ENCODE measurements at places on chromosomes 7 and 10.

DNA sequence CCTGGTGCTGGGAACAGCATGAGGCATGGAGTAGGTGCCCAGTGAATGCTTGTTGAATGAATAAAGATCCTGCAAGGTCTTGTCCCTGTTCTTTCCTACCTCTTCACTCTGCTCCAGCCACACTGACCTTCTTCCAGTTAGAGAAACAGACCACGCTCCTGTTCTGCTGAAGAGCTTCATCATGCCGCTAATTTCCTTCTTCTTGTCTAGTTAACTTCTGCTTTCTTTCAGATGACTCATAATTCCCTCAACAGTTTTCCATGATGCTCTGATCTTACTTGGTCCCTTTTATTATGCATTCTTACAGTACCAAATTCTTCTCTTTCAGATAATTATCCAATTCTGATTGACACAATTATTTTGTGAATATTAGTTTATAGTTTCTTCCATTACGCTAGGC lies 59.5 kb upstream of the C1QL3 start:
- DNase-seq, result no peak

- DNase-seq, result no peak
Observed at GRCh38 chr10:11587722-11588259, 23.7 kb downstream of the USP6NL start.

DNA sequence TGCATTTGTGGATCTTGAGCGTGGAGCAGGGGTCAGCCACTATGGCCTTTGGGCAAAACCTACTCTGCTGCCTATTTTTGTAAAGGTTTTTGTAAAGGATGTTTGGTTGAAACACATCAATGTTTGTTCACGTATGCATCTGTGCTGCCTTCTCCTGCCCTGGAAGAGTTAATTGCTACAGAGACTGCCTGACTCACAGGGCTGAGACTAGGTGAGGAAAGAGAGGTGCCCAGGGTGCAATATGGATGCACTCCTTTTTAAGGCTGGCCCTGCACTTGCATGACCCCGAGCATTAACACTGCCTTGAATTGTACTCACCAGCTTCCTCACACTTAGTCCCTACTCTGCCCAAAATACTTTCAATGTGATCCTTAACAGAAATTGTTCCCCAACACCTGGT lies 20.9 kb upstream of the NAMPT start:
- no peak for DNase-seq

DNA sequence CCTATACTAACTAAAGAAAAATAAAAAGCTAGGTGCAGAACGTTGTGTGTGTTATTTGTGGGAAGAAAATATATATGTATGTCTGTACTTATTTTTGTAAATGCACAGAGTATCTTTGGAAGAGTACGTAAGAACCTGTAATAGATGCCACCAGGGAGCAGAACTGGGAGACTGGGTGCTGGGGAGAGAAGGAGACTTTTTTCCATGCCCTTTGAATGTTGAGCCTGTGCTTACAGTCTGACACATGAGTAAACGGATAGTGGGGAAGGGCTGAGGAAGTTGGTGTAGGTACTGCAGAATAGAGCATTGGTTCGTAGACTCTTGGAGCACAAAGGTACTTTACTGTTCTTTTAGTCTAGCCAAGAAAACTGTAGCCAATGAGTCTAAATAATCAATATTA lies 1.3 kb upstream of the SCRN1 start:
- DNase-seq, result no peak

DNA sequence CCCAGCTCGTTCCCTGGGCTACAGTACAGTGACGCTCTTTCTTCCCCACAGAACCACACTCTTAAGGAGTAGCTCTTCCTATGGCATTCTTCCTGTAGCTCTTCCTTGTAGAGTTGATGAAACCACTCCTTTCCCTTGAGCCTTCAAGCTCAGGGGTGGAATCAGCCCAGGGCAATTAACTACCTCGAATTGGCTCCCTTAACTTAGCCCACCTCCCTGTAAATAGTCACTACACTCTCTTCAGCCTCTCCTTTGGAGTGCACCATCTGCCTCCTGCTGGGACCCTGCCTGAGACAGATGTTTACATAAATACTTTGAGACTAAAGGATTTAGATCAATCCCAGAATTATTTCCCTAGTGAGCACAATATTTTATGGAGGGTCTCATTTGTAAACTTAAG lies 537.8 kb upstream of the AUTS2 start:
- DNase-seq, result no peak

GRCh38 chr7:38870147-38870546 lies 38.8 kb downstream of the VPS41 start:
- no peak for DNase-seq

GRCh38 chr7:111568419-111568818 lies 6.1 kb upstream of the IMMP2L start:
- no peak for DNase-seq

DNA sequence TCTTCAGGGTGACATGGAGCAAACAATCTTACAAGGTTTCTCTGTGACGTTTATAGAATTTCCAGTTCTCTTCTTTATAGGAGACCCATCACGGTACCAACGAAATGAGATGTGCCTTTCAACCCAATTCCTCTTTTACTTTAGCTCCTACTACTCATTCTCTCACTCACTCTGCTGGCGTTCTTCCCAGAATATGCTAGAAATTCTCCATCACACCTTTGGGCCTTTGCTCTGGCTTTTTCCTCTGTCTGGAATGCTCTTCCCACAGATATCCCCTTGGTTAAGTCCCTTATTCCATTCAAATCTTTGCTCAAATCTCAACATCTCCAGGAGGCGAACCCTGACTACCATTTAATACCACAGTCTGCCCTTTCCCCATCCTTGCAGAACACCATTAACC lies 39.0 kb downstream of the SEMA3C start:
- no peak for DNase-seq

DNA sequence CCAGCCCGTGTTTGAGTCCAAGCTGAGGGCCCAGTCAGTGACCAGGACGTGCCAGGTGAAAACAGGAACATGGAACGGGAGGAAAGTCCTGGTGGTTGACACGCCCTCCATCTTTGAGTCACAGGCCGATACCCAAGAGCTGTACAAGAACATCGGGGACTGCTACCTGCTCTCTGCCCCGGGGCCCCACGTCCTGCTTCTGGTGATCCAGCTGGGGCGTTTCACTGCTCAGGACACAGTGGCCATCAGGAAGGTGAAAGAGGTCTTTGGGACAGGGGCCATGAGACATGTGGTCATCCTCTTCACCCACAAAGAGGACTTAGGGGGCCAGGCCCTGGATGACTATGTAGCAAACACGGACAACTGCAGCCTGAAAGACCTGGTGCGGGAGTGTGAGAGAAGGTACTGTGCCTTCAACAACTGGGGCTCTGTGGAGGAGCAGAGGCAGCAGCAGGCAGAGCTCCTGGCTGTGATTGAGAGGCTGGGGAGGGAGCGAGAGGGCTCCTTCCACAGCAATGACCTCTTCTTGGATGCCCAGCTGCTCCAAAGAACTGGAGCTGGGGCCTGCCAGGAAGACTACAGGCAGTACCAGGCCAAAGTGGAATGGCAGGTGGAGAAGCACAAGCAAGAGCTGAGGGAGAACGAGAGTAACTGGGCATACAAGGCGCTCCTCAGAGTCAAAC lies 5.2 kb downstream of the GIMAP5 start:
- peak; percentile 61 for DNase-seq

- no peak for DNase-seq
Observed at GRCh38 chr7:105617280-105618015, 36.2 kb upstream of the EFCAB10 start.

DNA sequence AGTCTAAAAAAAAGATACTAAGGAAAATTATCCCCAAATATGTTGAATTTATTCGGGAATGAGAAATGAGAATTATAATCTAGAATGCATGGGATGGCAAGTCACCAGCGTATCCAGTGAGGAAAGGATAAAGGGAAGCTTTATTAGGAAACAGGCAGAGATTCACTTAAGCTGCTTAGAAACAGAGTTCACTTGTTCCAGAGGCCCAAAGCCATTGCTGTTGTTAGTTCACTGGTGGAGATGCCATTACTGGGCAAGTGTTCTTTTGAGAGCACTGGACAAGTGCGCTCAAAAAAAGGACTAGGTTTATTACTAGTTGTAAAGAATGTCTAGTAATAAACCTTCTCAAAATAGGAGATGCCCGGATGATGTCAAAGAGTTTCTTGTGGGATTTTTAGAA lies 51.2 kb downstream of the MICU1 start:
- no peak for DNase-seq

DNA sequence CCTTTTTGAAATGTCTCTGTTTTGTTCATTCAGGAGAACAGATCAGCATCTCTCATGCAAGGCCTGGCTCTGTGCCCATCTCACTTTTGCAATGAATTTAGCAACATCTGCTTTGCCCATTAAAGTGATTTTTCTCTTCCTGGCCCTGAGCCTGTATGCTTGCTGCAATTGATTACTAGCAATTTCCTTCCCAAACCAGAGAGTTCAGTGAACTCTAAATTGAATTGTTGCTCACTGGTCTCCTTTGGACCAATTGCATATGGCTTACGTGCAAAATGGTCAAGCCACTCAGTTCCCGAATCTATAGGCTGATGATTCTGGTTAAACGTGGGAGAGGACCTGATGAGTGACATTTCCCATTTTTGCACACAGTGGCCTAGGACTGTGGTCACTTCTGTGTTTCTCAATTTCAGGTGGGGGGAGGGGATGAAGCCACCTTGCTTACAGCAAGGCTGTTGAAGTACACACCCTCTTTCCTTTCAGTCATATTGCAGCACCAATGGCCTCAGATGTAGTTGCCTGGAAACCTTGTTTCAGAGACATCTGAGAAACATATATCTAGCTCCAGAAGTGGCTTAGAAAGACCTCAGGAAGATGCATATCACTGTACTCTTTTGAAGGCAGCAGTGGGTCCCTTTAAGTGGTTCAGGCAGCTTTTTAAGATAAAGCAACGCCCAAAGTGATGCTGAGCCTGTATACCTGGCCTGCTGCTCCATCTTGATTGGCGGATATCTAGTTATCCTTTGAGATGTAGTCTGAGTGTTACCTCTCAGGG lies 201.4 kb downstream of the PTEN start:
- DNase-seq, result peak; percentile 39

DNA sequence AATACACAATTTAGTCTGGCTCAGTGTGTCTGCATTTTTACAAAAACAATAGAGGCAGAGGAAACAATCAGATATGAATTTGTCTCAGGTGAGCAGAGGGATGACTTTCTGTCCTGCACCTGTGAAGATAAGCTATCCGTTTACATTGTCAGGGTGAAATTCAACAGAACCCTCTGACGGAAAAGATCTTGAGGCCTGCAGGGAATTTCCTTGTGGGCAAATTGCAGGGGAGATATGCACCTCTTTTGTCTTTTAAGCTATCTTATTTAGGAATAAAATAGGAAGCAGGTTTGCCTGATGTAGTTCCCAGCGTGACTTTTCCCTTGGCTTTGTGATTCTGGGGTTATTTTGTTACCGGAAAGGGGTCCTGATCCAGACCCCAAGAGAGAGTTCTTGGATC lies 325.1 kb downstream of the GALNT17 start:
- no peak for DNase-seq

GRCh38 chr10:45294681-45295080 lies 20.7 kb downstream of the OR13A1 start:
- no peak for DNase-seq

DNA sequence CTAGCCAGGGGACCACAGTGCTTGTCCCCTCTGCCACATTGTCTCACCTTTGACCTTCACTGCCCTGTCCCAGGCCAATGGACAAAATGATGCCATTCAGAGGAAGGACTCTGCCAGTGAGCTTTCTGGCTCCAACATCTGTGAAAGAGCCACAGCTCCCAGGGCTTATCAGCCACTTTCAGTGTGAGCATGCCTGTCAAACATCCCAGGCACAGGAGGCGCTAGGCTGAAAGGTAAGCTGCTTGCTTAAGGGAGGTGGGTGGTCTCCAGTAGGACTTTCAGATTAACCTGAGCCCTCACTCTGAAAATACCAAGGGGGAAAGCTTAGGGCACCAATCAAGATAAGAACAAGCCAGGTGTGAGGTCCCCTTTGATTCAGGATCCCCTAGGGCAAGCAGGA lies 59.8 kb upstream of the GDF10 start:
- no peak for DNase-seq

- no peak for DNase-seq
Observed at GRCh38 chr10:4170633-4171314, 385.8 kb upstream of the KLF6 start.

DNA sequence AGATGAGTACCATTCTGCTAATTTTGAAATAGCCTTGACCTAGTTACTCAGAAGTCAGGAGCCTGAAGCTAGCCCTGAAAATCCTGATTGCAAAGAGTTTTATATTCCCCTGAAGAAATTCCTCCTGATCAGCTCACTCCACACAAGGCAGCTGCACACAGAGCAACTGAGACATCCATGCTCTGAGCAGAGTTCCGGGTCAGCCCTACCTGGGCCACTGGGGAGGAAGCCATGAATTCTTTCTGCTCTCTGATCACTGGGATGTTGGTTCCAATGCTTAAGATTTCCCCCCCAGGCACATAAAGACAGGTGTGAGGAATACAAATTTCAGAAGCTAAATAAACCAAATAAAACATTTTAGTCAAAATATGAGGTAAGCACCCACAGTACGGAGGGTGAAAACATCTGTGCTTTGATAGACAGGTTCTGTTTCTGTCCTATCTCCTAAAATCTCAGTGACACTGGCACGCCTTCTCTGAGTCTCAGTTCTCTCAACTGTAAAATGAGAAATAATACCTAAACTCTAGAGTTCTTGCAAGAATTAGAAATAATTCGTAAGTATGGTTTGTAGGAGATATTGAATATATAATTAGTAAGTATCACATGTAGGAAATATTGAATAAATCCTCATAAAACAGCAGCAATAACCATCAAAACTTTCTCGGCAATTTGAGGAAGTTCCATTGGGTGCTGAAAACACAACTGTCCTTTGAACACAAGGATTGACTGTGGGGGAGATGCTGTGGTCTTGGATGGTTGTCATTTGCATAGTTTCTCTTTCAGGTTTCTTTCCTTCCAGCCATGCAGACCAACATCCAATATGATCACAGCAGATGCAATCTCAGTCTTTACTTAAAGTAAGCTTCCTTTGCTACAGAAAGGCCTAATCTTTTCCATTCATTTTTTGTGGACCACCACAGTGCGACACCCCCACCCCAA lies 133.0 kb upstream of the TNS3 start:
- no peak for DNase-seq

DNA sequence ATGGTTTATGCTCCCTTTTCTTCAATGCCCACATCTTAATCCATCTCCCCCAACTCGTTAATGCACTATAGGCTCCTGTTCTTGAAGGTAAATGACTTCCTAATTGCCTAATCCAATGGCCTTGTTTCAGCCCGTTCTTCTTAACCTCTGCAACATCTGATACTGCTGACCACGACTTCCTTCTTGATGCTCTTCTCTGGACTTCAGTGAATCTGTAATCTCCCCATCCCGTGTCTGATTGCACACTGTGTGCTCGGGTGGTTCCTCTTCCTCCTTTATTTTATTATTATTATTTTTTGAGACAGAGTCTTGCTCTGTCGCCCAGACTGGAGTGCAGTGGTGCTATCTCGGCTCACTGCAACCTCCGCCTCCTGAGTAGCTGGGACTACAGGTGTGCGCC lies 58.9 kb downstream of the HIPK2 start:
- DNase-seq, result no peak

GRCh38 chr10:99370993-99371392 lies 41.8 kb downstream of the CNNM1 start:
- no peak for DNase-seq

- no peak for DNase-seq
Observed at GRCh38 chr10:116974456-116975005, 30.5 kb downstream of the SHTN1 start.

Data from CD4-positive, alpha-beta T cell treated with Interleukin-17A for 4 hours (primary cell).